ENCODE measurements at places on chromosomes 6 and 20.
A peak's percentile ranks its signal among the peaks of the same experiment; 100 is the strongest.

DNA sequence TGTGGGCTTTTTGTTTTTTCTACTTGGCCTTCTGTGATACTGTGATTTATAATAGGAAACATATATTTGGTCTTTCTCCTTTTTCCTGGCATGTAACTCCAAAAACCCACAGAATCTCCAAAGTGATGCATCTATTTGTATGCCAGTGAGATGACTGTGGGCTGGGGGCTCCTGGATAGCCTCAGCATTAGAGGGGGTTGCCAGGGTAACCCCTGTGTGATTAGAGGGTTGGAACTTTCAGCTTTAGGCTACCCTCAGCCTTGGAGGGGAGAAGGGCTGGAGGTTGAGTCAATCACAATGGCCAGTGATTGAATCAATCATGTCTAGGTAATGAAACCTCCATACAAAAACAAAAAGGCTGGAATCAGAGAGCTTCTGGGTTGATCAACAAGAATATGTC, 10.6 kb upstream of the SFT2D1 start:
- no peak for DNase-seq

DNA sequence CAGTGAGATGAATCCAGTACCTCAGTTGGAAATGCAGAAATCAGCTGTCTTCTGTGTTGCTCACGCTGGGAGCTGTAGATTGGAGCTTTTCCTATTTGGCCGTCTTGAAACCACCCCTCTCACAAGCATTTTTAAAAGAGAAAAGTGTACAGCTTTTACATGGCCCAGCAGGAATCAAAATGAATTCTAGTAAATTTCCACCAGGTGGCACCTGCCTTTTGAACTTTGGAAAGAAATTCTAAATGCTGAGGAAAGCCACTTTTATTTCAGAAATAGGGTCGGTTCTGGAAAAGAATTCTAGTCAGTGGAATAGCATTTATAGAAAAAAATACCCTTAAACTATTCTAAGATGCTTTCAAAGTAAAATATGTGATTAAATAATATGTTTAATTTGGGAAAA, 647.8 kb downstream of the CD109 start:
- DNase-seq: no peak

DNA sequence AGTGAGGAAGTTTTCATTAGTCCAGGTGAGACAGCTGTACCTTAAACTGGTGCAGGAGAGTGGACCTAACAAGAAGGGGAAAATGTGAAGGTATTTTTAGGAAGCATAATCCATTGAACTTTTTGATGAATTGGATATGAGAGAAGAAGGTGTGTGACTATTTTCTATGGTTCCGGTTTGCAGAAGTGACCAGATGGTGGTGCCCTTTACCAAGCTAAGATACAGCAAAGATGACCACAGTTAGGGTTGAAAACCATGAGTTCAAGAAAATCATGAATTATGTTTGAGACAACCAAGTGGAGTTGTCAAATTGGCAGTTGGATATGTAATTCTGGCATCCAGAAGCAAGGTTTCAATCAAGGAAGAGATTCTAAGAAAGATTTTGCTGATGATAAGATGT, 61.9 kb upstream of the NRSN1 start:
- no peak for DNase-seq

DNA sequence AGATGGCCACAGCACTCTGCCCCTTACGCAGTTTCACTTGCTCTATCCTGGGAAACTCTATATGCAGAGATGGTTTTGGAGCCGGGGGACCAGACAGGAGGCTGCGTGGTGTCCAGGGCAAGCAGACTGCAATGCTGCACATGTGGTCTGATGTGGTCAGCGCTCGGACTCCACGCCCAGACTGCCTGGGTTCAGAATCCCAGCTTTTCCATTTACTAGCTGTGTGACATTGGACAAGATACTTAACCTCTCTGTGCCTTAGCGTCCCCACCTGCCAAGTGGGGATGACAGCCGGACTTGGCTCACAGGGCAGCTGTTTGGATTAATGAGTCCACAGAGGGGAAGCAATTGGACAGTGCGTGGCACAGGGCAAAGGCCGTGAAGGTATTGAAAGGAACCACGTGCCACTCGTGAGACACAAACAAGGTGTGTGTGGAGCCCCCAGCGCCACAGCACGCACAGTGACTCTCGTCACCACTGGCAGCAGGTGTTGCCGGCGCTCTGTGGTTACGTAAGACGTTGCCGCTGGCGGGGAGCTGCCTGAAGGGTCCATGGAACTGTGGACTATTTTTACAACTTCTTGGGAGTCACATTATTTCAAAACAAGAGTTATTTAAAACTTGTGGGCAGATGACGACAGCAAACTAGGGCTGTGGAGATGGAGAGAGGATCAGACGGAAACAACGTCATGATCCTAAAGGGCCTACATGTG, 201.4 kb downstream of the PREX1 start:
- DNase-seq: peak; percentile 28

DNA sequence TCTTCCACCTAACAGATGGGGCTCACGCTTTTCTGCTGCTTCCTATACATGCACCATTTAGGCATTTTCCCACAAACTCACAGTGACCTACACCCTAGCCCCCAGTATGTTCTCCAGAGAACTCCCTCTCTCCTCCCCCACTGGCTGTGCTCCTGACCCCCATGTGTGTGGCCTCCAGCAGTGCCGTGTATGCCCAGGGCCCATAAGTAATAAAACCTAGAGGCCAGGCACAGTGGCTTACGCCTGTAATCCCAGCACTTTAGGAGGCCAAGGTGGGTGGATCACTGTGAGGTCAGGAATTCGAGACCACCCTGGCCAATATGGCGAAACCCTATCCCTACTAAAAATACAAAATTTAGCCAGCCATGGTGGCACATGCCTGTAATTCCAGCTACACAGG, 54.7 kb upstream of the NXT1 start:
- no peak for DNase-seq

DNA sequence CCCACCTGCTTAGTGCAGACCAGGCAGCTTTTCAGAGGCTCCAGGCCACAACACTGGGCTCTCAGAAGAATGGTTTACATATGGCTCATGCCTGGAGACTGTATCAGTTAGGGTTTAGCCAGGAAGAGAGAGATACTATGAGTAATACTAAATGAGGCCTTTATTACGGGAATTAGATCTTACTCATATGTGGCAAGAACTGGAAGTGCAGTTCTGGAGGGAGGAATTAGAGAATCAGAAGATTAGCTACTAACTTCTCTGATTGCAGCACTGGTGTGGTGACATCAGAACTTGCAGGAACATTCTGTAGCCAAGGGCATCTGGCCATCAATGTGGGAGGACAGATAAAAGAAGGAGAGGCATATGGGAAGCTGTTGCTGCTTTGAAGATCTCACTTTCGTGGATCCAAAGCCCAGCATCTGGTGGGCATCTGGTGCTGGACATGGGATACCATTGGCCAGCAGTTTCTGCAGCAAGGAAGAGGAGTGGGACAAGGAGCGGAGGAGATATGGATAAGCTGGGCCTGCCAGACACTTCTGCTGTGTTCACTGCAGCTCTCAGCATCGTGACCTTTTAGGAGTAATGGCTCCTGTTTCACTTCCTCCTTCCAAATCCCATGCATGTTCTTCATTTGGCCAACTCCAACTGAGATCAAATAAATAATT, 248.5 kb downstream of the BTBD3 start:
- DNase-seq: no peak

DNA sequence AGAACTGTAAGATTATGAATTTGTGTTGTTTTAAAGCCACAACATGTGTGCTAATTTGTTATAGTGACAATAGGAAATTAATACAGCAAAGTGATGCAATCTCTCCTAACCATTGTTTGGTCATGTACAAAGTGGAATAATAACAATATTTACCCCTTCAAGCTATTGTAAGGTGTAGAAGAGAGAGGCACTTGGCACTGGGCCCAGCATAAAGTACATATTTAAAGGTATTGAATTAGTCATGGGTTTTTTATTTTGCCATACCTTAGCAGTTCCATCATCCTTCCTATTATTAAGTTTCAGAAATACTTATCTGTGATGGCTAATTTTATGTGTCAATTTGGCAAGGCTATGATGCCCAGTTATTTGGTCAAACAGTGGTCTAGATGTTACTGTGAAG, 322.4 kb upstream of the TSHZ2 start:
- no peak for DNase-seq

DNA sequence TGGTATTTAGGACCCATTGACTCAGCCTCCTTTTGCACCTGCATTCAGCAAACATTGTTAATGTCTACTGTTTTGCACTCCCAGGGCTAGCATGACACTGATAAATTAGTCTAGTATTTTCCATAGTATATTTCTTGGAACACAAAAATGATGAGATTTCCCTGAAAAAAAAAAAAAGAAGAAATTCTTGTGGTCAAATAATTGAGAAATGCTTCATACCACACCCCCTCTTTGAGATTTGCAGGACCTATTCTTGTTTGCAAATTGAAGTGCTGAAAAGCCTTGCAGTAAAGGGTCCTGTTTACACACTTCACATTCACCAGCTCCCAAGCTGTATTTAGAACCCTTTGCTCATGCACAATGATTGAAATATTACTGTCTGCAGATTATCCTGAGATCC, 36.3 kb upstream of the CLIC5 start:
- no peak for DNase-seq

GRCh38 chr6:63066055-63066704, 145.1 kb upstream of the FKBP1C start:
- no peak for DNase-seq

DNA sequence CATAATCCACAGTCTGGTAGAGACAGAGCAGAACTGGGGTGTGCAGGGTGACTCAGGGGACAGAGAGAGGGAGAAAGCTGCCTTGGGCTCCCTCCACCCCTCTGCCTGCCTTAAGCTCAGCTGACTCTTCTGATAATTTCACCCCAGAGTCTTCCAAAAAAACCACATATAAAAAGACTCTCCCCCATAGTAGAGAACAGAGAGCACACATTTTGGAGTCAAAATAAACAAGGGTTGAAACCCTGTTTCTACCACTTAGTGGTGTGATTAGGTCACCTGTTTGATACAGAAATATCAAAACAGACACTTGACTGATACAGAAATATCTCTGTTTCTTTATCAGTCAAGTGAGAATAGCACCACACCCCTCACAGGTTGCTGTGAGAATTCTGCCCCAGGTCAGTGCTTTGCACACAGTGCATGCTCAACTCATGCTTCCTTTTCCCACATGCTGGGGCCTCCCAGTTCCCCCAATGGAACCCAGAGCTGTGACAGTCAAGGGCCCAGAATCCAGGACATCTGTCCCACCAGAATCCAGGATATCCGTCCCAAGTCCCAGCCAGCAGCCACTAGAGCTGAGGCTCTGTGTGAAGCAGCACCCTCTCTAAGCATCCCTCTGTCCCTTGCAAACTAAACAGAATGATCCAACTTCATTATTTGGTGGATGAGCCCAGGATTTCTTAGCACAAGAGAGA, 1.2 kb downstream of the TREML2 start:
- peak; percentile 79 for DNase-seq

DNA sequence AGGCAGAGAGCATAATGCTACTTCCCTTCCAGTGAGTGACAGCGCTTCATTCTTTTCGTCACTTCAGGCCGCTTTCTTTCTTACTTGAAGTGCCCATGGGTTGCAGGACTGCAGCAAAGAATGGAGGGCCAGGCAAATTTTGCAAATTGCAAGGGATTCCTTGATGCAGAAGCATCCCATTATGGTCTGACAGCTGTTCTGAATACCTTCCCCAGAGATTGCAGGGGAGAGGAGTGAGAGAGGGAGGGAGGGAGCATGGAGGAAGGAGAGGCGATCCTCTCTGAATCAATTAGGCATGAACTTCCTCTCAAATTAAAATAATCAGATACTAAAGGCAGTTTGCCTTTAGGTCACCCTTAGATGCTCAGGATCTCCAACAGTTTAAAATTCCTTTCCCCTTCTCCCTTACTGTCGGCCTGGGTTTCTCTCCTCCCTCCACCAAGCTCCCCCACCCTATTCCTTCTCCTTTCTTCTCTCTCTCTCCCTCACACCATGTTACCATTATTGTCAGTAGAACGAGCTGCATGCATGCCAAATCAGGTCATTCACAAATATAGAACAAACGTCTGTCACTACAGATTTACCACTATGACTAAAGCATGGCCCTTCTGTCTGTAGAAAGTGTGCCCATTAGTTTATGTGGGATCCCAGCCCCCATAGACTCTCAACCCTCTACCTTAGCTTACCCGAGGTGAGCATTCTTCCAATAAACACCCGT, 289.2 kb downstream of the CD83 start:
- DNase-seq: no peak

DNA sequence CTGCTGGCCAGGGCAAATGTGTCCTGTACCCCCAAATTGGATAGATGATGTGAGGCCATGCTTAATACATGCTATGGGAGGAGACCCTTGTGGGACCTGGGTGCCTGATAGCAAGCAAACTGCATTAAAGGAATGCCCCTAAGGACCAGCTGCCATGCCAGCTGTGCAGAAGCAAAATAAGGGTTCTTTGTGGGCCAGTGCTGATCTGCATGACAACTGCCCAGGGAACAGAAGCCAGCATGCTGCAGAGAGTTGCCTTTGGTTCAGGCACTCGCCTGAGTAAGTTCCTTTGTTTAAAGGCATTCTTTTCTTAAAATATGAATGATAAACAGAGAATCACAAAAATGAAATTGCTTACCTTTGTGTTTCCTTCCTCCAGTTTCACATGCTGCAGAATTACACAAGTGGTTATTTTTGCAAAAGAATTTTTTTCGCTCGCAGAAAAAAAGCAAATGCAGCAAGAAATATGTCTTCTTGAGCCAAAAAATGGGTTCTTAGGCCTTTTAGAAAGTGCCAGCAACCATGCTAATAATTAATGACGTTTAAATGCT, 6.9 kb upstream of the SYNDIG1 start:
- no peak for DNase-seq

Data from activated naive CD4-positive, alpha-beta T cell treated with anti-CD3 and anti-CD28 coated beads for 36 hours (primary cell).